ENCODE measurements at places on chromosomes 2 and 18. TPM values are rescaled to one million over a fixed set of nuclear protein-coding genes. Genes with fewer than 3 reads are reported as not detected.

DNA sequence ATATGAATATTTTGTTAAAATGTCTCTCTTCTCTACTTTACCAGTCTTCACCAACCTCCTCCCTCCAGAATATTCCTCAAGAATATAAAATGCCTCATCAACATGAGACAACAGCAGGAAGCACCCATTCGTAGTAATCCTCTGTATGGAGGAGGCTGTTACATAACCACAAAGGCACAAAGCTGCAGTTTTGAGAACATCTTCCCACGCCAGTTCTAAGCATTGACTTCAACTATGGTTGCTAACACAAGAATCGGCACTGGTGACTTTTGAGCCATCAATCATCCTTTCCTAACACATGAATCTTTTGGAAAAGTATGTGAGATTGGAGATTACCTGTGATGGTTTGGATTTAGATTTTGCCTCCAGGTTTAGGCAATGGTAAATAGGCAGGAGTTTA lies 54.9 kb upstream of the CYP1B1 start:
- no peak for DNase-seq

DNA sequence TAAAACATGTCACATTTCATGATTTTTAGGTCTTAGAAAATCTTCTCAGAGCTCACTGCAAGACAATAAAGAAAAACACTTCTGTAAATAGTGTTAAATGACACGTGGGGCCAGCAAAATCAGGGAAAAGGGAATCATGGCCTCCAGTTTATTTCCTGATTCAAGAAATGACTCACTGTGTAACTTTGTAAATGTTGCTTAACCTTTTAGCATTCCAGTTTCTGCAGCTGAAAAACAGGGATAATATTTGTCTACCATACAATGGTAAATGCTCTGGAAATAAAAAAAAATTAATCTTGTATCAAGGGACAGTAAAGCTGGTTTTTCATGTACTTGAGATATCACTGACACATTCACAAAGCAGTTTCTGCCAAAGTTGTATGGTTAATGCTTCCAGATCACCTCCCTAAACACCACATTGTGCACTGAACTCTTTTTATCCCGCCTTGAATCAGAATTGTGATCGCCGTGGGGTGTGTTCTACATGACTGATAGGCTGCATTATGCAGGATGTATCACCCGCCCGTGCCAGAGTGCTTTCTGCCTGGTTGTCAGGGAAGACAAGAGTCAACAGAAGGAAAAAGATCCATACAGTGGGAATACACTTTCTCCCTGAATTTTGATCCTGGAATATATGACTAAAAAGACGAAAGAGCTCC lies 238.8 kb downstream of the IKZF2 start:
- no peak for DNase-seq

DNA sequence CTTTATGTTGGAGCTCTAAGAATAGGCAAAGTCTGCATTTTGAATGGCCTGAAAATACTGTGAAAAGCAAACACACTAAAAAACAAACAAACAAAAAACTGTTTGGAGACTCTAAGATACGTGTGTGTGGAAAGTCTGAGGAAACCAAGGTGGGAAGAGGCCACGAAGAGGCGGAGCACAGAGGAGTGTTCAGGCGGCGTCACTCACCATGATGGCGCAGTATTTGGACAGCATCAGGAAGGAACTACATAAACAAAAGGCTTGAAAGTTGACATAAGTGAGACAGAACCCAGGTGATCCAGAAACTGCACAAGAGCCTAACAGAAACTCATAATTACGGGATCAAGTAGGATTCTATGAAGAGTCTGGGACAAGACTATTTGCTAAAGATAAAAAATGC lies 50.8 kb upstream of the SOS1 start:
- no peak for DNase-seq

DNA sequence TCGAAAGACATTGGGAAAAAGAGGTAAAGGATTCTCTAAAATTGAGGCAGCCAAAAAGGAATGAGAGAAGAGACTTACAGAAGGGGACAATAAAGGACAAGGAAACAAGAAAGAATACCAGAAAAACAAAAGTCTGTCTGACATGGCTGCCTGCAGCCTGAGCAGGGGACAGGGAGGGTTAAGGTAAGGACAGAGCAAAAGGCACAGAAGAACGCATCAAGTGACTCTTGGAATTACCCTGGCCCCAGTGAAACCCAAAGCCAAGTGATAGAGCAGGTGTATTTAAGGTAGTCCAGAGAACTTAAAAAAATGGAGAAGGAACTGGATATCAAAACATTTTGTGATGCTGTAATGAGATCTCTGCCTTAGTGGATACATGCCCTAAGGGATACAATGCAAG lies 47.1 kb upstream of the XIRP2 start:
- DNase-seq = no peak

GRCh38 chr18:23226930-23227725 lies 91.8 kb downstream of the CABLES1 start:
- DNase-seq = no peak

DNA sequence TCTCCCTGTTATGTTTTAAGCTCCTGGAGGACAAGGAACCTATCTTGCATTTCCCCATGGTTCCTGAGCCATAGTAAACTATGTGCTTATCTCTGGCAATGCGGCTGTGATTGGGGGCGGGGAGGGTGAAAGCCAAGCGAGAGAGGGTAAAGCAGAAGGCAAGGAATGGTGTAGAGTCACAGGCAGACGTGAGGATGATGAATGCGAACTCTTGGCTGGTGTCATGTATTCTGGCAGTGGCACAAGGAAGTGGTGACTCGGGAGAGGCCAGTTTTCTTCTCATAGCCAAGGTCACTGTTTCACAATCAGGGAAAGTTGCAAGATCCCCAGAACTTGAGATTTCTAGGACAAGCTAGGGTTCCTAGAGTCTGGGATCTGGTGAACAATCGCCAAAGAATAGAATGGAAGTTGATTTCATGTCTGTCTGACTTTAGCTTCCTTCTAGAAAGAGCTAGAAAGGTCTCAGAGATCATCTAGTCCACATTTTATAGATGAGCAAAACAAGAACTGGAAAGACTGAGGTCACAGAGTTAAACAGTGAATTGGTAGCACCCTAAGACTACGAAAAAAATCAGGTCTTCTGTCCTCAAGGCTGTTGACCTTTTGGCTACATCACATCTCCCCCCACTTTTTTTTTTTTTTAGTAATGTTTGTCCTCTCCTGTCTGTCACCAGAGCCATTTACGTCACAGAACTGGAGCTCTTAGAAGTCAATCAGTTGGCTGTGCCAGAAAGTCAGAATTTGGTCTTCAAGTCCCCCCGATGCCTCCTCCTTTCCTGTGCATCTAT lies 137.0 kb downstream of the BCL11A start:
- DNase-seq = no peak

GRCh38 chr2:203021991-203022390 lies 7.3 kb downstream of the NBEAL1 start:
- no peak for DNase-seq

GRCh38 chr2:224206816-224207215 lies 167.7 kb upstream of the SERPINE2 start:
- DNase-seq = no peak

DNA sequence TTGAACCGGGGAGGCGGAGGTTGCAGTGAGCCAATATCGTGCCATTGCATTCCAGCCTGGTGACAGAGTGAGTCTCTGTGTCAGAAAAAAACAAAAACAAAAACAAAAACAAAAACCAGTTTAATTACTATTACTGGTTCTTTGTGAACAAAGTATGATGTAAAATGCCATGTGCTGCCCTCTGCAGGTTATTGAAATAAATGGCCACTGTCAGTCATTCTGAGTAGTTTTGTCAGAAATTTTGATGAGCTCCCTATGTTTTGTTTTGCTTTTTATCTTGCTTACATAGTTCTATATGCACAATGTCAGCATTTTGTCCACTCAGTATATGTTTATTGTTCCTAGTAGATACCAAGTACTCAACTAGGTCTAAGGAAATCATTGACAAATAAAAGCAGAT lies 423.6 kb upstream of the CHST9 start:
- no peak for DNase-seq

DNA sequence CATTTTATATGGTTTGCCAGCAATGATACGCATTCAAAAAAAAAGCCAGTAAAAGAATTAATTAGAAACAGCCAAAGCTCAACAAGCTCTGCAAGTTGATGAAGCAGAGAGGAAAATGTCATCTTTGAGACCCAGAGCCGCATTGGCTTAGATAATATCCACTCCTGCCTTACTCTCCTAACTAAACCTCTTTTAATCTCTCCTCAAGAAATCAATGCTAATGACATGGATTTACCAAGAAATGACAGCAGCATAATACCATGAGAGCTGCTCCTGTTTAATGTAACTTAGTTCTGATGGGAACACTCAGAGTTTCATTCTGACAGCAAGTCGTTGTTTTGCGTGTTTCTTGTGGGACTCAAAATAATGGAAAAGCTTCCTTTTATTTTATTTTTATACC lies 1099.4 kb upstream of the PIK3C3 start:
- DNase-seq = no peak

- no peak for DNase-seq
Measured at GRCh38 chr2:223048519-223048918, 3.5 kb upstream of the KCNE4 start.

DNA sequence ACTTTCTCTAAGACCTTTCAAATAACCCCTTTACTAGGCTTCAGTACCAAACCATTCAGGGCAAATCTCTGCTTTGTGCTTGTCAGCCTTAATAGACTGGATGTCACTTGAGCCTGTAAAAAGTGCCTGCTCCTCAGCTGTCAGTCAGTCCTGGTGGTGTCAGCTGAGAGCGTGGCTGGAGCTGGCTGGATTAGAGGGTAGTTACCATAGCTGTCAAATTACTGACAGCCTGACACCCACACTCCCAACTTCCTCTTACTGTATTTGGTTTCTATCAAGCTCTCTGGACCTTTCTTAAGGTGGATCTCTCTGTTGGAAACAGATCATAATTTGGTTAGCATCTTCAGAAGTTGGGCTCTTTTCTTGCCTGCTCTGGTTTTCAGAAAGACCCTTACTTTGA lies 371.4 kb upstream of the ATP5MC3 start:
- no peak for DNase-seq

- DNase-seq = no peak
Measured at GRCh38 chr2:2007551-2008501, 263.5 kb upstream of the PXDN start.

DNA sequence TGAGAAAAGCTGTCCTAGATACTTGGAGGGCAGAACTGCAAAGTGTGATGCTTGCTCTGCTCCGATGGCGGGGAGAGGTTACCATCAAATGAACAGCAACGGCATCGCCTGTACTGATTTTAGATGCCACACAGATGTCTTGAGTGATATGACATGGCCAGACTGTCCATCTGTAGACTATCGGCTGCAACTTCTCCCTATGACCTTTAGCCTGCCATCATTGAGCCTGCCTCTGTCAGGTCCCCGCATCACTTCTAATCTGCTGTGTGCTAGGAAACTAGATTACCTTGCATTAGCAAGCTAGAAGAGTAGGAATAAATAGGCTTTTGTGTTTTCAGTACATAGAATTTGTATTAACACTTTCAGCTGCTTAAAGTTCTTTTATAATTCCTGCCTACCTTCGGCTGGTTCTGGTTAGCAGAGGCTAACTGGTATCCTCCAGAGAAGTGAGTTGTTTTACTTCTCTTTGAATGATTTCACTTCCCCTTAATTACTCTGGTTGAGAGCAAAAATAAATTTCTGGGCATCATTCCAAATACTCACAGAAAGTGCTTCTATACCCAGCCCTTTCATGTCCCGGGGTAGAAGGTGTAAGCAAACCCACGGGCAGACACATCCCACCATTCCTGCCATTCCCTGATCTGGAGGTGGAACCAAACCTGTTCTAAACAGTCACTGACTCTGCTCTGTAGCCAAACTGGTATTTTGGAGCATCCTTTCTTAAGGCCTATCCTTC lies 24.0 kb downstream of the GAREM2 start:
- no peak for DNase-seq

DNA sequence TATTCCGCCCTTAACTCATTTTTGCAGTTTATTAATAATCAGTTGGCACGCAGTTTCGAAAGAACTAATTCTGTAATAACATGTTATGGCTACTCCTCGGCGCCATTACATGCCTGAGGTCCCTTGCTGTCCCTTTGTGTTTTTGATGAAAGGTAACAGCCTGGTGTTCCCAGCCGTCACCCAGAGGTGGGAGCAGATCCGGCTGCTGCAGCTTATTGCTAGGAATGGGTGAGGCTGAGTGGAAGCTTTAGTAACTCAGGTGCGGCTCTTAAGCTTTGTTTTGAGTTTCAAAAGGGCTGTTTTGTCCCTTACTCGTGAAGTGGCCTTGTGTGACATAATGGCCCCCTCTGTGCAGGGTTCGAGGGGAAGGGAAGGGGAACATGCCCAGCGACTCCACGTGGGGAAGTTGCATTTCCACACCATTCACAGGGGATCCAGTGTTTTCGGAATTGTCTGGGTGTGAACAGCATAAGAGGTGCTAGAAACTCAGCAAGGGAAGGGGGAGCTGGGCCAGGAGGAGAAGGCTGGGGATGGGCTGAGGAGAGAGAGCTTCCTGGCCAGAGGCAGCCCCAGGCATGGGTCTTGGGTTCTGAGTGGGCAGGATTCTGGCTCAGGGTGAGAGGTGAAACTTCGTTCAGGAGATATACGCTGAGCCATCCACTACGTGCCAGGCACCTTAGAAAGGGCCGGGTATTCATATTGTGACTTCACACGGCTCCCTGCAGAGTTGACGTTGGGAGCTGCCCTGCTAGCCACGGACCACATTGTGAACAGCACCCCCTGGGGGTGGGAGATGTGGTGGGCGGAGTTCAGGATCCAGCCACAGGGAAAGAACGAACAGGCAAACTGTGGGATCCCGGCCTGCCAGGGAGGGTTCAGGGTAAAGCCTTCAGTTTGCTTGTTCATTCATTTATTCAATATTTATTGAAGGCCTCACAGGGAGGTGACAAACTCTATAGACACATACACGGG lies 84.4 kb downstream of the TGOLN2 start:
- peak; percentile 16 for DNase-seq

- no peak for DNase-seq
Measured at GRCh38 chr18:217532-218336, 50.1 kb downstream of the THOC1 start.

DNA sequence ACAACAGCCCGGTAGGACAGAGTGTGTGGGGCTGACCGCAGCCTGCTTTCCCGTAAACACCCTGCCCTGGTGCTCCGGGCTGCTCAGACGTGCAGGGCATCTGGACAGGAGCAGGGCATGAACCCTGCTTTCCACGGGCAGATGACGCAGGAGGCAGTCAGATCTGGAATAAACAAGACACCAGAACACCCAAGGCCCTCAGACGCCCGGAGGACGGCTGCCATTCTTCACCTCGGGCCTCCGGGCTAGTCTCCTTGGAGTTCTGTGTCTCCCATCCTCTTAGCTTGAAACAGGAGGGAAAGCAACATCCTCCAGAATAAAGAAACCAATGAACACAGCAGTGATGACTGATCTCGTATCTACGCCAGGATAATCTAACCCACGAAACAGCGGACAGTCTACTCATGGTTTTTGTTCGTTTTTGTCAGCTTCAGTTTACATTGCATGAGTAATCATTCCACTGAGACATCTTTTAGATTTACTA lies 7.3 kb downstream of the PXDN start:
- DNase-seq = no peak

GRCh38 chr18:70653671-70654070 lies 364.8 kb downstream of the SOCS6 start:
- DNase-seq = no peak

- no peak for DNase-seq
Measured at GRCh38 chr18:5884375-5884774, 10.9 kb downstream of the TMEM200C start.

HOXD8 gene
- not detected for total RNA-seq

STAT4 gene
- total RNA-seq = 104 TPM

SP5 gene
- total RNA-seq = 1.4 TPM

SNORC gene
- total RNA-seq = 4.0 TPM

MARCO gene
- not detected for total RNA-seq
